Hepatocyte (in vitro differentiated cells): ENCODE measurements at places on chromosomes 5 and 9.

- peaks cover 20% of the 10 kb centered on the region for H3K4me1 ChIP-seq
- H3K36me3 ChIP-seq: no peaks in the 10 kb centered on the region
- H3K4me3 ChIP-seq: no peak overlapping the region
Measured at GRCh38 chr5:67244345-67244793, 47.8 kb upstream of the CD180 start.

DNA sequence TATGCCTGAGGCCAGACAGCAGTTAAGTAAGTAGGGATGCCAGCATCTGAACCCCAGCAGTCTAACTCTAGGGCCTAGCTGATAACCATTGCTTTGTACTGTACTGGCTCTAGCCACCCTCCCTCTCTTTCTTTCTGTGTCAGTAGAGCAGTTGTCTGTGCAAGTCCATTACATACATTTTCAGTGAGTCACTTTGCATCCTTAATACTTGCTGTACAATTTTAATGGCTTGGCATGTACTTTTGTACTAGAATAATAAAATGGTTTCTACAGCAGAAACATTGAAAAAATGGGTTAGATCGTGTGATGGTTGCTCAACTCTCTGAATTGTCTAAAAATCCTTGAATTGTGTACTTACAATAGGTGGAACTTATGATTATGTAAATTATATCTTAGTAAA lies 1.5 kb upstream of the TTC39B start:
- H3K4me3 ChIP-seq: no peak overlapping the region
- no peaks in the 10 kb centered on the region for H3K27me3 ChIP-seq
- H3K36me3 ChIP-seq: no peaks in the 10 kb centered on the region
- DNase-seq: no peak
- no peaks in the 10 kb centered on the region for H3K4me1 ChIP-seq

DNA sequence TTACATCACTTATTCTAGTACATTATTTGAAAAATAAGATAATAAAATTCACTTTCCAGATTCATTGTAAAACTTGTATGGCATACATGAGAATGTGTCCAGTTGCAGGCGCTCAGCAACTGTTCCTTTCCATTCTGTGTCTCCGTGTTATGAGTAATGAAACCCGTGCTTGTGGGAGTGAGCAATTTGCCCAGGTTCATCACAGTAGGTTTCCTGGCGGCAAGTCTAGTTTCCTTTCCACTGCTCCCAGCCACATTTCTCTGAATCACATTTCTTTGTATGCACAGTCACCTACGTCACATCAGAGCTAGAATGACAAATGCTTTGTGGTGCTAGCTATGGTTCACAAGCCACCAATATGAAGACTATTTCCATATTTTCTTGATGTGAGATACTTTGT lies 39.9 kb downstream of the MOCS2 start:
- no peak for DNase-seq
- H3K27me3 ChIP-seq: no peaks in the 10 kb centered on the region
- no peaks in the 10 kb centered on the region for H3K36me3 ChIP-seq
- H3K4me3 ChIP-seq: no peak overlapping the region

- no peak for DNase-seq
- H3K36me3 ChIP-seq: no peaks in the 10 kb centered on the region
- no peak overlapping the region for H3K27ac ChIP-seq
- no peak overlapping the region for H3K4me3 ChIP-seq
- H3K4me1 ChIP-seq: peaks cover 10% of the 10 kb centered on the region
Measured at GRCh38 chr9:90890146-90890810, 88.7 kb downstream of the SYK start.

GRCh38 chr5:32163785-32164184 lies 10.3 kb downstream of the GOLPH3 start:
- H3K4me3 ChIP-seq: no peak overlapping the region
- peaks cover 17% of the 10 kb centered on the region for H3K4me1 ChIP-seq
- H3K27ac ChIP-seq: no peak overlapping the region
- no peaks in the 10 kb centered on the region for H3K36me3 ChIP-seq
- no peaks in the 10 kb centered on the region for H3K27me3 ChIP-seq
- no peak for DNase-seq

GRCh38 chr9:97096793-97097192 lies 57.9 kb upstream of the CTSV start:
- H3K4me1 ChIP-seq: no peaks in the 10 kb centered on the region
- no peak for DNase-seq
- no peak overlapping the region for H3K4me3 ChIP-seq
- no peaks in the 10 kb centered on the region for H3K36me3 ChIP-seq
- no peaks in the 10 kb centered on the region for H3K27me3 ChIP-seq
- no peak overlapping the region for H3K27ac ChIP-seq

- H3K4me3 ChIP-seq: no peak overlapping the region
- H3K4me1 ChIP-seq: peaks cover 4% of the 10 kb centered on the region
- peak; percentile 48 for DNase-seq
- no peaks in the 10 kb centered on the region for H3K27me3 ChIP-seq
- H3K27ac ChIP-seq: no peak overlapping the region
Measured at GRCh38 chr5:157026789-157027424, 32.0 kb downstream of the HAVCR1 start.

- no peak overlapping the region for H3K4me3 ChIP-seq
- DNase-seq: no peak
- no peaks in the 10 kb centered on the region for H3K27me3 ChIP-seq
- no peak overlapping the region for H3K27ac ChIP-seq
Measured at GRCh38 chr9:116020146-116020545, 133.4 kb upstream of the PAPPA start.

- H3K4me1 ChIP-seq: peaks cover 5% of the 10 kb centered on the region
- DNase-seq: no peak
- no peak overlapping the region for H3K4me3 ChIP-seq
- no peaks in the 10 kb centered on the region for H3K27me3 ChIP-seq
- peak overlapping the region; percentile 51 for H3K27ac ChIP-seq
Measured at GRCh38 chr9:96148634-96149532, 153.1 kb downstream of the HSD17B3 start.

- no peak overlapping the region for H3K4me3 ChIP-seq
- no peak overlapping the region for H3K27ac ChIP-seq
- DNase-seq: no peak
- no peaks in the 10 kb centered on the region for H3K36me3 ChIP-seq
- H3K4me1 ChIP-seq: no peaks in the 10 kb centered on the region
- H3K27me3 ChIP-seq: no peaks in the 10 kb centered on the region
Measured at GRCh38 chr5:139677736-139678613, 29.8 kb downstream of the CXXC5 start.

DNA sequence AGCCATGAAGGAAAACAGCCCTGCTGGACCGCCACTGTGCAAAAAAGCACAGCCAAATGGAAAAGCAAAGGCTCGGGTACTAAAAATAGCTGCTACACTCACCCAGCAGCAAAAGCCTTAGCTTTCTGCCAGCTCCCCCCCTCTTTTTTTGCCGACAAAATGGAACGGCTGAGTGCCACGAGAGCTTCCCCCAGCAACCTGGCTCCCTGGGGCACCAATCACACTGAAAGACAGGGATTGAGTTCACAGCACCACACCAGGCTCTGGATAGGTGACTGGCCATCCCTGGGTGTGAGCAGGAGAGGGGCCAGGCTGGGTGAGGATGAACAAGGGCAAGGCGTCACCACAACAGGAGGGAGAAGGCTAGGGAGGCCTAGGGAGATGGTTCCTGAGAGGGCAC lies 66.7 kb downstream of the SIL1 start:
- H3K4me3 ChIP-seq: no peak overlapping the region
- peak overlapping the region; percentile 79 for H3K27ac ChIP-seq
- H3K27me3 ChIP-seq: no peaks in the 10 kb centered on the region

DNA sequence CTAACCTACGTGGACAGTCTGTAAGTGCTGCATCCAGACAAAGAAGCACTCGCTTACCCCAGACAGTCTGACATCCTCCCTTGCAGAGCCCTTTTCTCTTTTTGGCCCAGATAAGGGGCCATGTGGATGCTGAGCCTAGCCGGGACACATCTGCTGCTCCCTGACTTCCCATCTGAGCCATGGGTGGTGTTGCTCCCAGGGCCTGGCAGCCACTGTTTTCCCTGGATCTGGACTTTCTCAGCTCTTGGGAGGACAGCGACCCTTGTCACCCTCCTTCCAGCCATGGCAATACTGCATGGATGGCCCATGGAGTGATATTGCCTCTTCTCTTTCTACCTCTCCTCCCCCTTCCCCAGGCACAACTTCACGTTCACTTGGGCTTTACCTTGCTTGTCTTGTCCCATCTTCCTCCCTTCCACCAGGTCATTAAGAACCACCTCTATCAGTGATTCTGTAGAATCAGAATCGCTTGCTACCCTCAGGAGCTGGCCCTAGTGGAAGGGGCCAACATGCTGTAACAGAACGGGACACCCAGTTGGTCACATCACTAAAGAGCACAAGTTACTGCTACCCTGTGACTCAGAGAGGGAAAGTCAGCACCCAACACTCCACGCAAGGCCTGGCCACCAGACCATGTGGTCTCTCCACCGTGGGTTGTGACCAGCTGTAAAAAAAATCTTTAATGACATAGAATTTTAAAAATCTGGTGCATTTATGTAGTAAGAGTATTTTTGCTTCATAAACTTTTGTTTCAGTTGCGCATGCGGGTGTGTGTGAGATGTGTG lies 4.4 kb downstream of the NEURL1B start:
- peaks cover 16% of the 10 kb centered on the region for H3K4me1 ChIP-seq
- no peak for DNase-seq
- H3K27ac ChIP-seq: no peak overlapping the region

DNA sequence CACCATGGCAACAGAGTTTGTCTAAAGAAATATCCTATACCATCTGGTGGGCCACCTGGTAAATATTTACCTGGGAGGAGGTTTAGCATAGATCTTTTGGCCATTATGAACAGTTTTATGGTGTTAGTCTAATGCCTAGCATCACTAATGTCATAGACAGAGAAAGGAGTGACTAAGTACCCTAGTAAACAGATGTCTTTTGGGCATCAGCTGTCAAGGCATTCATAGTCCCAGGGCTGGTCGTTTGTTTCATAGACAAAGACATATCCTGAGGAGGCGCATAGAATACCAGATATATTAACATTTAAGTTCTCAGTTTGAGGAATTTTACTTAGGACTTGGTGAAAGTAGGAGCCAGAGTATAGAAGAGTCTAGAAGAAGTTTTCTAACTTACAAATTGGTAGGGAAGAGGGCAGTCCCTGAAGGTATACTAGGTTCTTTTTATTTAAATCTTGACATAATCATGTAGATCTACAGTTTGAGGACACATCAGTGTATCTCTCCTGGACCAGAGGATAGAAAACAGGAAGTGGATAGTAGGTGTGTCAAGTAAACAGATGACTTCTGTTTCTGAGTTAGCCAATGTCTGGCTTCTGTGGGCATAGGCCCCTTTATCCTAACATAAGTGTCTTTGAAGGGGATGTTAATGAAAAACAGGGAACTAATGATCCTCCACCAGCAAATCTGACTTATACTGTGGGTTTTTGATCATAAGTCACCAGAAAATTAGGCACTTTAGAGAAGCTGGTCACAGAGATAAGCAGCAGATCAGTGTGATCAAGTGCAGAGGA lies 105.0 kb upstream of the PRSS3 start:
- no peaks in the 10 kb centered on the region for H3K27me3 ChIP-seq
- no peaks in the 10 kb centered on the region for H3K4me1 ChIP-seq
- H3K27ac ChIP-seq: no peak overlapping the region
- H3K4me3 ChIP-seq: no peak overlapping the region
- DNase-seq: no peak

DNA sequence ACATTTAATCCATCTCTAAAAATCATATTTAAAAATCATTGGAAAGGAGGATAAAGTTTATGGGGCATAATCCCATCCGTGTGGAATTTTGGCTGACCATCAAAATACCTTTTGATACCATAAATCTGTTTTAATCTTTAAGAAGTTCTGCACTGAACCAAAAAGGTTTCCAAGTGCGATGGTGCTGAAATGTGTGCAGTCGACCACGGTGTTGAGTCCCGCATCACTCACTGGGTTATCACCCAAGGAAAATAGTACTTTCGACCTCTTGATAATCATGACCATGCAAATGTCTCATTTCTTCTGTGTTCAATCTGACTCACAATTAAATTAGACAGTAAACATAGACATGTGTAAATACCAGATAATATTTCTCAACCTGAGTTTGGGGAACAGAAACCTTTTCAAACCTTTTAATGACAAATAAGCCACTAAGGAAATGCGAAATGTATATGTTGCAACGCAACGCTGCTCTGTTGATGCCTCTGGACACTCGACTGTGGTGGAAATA lies 62.0 kb upstream of the CDH6 start:
- H3K4me3 ChIP-seq: no peak overlapping the region
- H3K27ac ChIP-seq: no peak overlapping the region
- no peak for DNase-seq
- no peaks in the 10 kb centered on the region for H3K27me3 ChIP-seq

- H3K27ac ChIP-seq: no peak overlapping the region
- H3K4me1 ChIP-seq: peaks cover under 1% of the 10 kb centered on the region
Measured at GRCh38 chr5:180595381-180596114, 4.2 kb upstream of the SCGB3A1 start.

DNA sequence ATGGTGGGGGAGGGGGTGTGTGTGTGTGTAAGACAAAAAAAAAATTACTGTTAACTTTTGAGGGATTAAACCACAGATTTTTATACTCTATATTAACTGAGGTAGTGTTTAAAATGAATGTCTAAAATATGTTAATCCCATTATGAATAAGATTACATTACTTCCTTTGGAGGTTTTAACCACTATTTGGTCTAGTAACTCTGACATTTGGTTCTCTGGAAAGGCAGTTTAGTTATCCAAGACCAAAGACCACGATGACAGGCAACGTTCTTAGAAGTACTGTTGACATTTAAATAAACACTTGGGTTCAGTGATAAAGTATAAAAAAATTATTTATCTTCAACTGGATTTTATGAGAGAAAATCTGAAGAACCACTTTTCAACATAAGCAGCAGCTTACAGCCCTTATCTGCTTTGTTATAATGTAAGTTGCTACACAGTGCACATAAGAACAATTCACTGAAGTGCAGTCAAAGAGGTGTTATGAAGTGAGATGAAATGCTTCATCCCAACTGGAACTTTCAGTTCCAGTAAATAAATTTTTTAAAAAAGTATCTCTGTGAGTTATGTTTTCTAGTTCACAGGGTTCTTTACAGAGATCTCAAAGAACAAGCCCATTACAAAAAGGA lies 94.5 kb downstream of the OSMR start:
- H3K27ac ChIP-seq: no peak overlapping the region
- no peak overlapping the region for H3K4me3 ChIP-seq
- peaks cover 3% of the 10 kb centered on the region for H3K36me3 ChIP-seq

DNA sequence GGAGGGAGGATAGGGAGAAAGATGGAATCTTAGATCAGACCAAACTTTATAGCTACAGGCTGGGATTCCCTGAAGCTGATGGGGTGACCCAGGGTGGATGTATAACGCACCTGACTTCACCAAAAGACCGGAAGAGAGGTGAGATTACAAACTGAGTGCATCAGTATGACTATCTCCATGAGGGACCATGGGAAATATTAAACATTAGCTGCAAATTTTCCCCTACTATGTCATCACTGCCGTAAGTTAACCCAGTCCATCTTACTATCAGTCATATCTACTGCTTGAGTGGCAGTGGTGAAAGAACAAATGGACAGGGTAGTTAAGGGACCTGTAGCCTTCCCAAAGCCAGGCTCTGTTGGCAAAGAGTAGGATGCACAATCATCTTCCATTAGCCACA lies 368.3 kb downstream of the EFNA5 start:
- H3K4me1 ChIP-seq: no peaks in the 10 kb centered on the region
- no peaks in the 10 kb centered on the region for H3K27me3 ChIP-seq
- H3K4me3 ChIP-seq: no peak overlapping the region
- no peaks in the 10 kb centered on the region for H3K36me3 ChIP-seq
- H3K27ac ChIP-seq: no peak overlapping the region

- H3K27ac ChIP-seq: peak overlapping the region; percentile 99
- no peaks in the 10 kb centered on the region for H3K36me3 ChIP-seq
- no peaks in the 10 kb centered on the region for H3K27me3 ChIP-seq
- peaks cover 22% of the 10 kb centered on the region for H3K4me1 ChIP-seq
- peak; percentile 81 for DNase-seq
Measured at GRCh38 chr9:96420468-96421219, 2.5 kb upstream of the ZNF367 start.
